ENCODE measurements at places on chromosomes 16 and 17.

- no peak for DNase-seq
These were observed 180.2 kb upstream of the N4BP1 start for GRCh38 chr16:48790151-48790550.

DNA sequence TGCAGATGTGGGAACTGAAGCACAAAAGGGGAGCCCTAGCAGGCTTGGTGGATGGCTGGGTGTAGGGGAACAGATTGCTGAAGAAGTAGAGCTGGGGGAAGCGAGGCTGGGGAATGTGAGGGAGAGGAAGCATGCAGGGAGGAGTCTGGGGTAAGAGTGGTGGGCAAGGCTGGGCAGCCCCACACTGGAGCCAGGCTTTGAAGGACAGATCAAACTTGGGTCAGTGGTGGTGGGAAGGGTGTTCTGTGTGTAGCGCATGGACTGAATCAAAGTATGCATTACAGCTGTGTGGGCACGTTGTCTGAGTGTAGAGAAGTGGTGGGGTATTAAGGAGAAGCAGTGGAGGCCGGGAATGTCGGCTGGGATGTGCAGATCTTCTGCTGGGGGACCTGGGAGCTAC lies 116.0 kb downstream of the CYLD start:
- DNase-seq = no peak

DNA sequence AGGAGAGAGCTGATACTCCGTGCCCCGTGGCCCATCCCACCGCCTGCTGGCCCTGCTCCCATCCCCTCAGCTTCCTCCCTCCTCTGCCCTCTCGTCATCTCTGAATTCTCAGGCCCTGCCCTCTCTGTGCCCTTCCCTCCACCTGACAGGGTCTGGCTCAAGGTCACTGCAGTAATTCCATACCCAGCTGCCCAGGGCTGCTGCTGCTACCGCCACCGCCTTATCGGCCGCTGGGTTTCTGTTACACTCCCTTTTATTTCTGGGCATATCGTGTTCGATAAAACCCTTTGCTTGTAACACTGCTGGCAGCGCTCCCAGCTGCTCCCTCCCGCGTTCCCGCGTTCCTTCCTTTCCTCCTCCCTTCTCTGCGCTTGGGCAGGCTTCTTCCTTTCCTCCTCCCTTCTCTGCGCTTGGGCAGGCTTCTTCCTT lies 1.2 kb downstream of the EPN3 start:
- DNase-seq = no peak

DNA sequence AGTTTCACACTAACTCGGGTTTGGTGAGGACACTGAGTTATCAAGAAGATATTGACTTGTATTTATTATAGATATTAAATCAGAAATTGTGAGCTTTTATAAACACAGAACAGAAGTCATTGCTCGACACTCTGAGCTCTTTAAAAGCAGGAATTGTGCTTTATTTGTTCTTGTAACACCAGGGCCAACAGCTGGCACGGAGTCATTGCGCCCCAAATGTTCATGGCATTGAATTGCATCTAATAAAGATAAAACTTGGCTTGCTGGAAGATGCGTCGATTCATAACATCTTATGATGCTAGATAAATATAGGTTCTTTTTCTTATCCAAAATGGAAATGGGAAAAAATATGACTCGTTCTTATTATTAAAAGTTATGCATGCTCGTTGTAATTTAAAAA lies 11.8 kb upstream of the MLYCD start:
- DNase-seq = no peak

GRCh38 chr17:81397314-81398175 lies 2.3 kb downstream of the BAHCC1 start:
- DNase-seq = no peak

- DNase-seq = no peak
These were observed 2.0 kb downstream of the TRIM47 start for GRCh38 chr17:75876190-75876937.

- no peak for DNase-seq
These were observed 7.0 kb downstream of the NOS2 start for GRCh38 chr17:27793168-27793905.

DNA sequence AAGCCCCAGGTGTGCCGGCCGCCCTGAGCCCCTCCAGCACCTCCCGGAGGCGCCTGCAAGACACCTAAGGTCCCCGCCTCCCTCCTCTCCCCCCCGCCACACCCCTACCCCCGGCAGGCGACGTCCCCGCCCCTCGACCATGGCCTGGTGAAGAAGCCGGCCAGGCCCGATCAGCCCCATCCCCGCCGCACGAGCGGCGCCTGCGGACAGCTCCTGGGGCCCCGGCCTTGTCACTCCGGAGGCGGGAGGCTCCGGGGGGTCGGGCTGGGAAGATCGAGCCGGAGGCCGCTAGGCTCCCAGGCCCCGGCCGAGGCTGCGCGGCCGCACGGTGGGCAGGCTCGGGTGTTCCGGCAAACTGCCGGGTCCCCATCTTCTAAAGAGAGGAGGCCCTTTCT lies 405 bp upstream of the ACE start:
- DNase-seq = no peak

GRCh38 chr17:52537421-52537820 lies 378.9 kb upstream of the CA10 start:
- no peak for DNase-seq

GRCh38 chr17:14202388-14203166 lies 34.1 kb downstream of the CDRT15 start:
- no peak for DNase-seq

DNA sequence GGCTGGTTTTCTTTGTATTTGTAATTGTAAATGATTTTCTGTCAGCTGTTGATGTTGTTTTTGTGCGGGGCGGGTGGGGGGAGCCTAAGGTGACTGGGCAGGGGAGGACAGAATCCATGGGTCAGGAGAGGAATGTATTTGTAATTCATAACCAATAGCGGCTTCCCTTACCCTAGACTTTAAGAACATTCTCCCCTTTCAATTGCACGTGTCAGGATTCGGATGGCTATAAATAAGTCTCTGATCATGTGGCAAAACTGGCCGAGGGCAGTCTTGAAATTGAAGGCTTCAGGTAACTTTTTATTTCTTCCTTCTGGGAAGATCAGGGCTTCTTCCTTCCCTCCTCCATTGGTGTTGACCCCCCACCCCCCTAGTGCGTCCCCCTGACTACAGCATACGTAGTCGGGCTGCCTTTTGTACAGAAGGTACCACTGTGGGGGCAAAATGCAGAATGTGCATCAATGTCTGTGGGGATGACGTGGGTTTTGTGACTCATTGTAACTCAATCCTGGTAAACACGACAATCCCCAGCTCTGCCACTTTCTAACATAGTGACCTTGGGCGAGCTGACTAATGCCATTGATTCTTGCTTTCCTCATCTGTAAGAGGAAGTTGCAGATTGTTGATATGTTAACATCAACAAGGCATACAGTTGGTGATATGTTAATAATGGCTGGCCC lies 16.2 kb downstream of the MARCHF10 start:
- DNase-seq = no peak

DNA sequence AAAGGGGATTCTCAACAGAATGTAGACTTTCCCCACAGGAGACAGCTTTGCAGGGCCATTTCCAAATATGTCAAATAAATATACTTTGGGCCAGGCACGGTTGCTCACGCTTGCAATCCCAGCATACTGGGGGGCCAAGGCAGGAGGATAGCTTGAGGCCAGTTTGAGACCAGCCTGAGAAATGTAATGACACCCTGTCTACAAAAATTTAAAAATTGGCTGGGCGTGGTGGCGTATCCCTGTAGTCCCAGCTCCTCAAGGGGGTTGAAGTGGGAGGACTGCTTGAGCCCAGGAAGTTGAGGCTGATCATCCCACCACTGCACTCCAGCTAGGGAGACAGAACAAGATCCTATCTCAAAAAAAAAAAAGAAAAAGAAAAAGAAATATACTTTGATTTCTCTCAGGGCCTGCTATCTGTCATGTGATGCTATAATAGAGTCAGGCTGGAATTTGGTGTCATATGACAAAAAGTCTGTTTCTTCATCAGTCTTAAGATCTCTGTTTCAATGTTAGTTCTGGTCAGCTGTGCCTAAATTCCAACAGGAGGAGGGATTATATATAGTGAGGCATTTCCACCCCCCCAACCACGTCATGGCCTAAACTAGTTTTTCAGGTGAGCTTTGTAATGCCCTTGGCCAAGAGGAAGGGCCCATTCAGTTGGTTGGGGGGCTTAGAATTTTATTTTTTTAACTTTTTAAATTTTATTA lies 4.3 kb upstream of the ZDHHC7 start:
- no peak for DNase-seq

- no peak for DNase-seq
These were observed 152.6 kb downstream of the CYB561 start for GRCh38 chr17:63293323-63294075.

- no peak for DNase-seq
These were observed 72.0 kb upstream of the LGALS9 start for GRCh38 chr17:27558842-27559505.

DNA sequence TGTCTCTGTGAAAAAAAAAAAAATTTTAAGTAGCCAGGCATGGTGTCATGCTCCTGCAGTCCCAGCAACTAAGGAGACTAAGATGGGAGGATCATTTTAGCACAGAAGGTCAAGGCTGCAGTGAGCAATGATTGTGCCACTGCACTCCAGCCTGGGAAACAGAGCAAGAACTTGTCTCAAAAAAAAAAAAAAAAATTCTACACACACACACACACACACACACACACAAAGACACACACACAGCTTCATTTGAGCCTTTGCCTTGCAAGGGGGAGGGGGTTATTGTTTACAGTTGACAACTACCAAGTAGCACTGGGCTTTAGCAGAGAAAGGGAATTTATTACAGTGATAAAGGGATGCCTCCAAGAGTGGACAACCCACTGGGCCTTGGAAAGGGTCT lies 4.9 kb upstream of the POLR3E start:
- DNase-seq = no peak

All from esophagus squamous epithelium (tissue), 5 donors.